Peyer's patch (tissue), 4 donors: ENCODE measurements at places on chromosomes 5 and 9. TPM values are rescaled to one million over a fixed set of nuclear protein-coding genes. Genes with fewer than 3 reads are reported as not detected.
A peak's percentile ranks its signal among the peaks of the same experiment; 100 is the strongest.

DNA sequence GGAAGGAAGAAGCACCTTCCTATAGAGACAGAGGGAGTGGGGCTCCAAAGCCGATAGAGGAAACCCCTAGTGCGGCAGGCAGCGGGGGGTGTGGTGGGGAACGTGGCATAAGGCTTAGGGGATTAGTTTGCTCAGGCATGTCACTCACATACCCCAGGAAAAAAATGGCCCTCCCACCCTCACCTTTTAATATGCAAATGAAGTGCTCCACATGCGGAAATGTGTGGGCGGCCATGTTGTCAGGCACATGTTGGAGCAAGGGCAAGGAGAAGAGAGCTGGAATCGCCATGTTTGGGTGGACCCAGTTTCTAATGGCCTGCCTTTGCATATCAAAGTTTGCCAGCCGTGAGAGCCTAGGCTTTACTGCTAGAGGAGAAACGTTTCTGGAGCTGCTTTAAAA, 758.8 kb downstream of the NR2F1-AS1 start:
- DNase-seq = no peak

DNA sequence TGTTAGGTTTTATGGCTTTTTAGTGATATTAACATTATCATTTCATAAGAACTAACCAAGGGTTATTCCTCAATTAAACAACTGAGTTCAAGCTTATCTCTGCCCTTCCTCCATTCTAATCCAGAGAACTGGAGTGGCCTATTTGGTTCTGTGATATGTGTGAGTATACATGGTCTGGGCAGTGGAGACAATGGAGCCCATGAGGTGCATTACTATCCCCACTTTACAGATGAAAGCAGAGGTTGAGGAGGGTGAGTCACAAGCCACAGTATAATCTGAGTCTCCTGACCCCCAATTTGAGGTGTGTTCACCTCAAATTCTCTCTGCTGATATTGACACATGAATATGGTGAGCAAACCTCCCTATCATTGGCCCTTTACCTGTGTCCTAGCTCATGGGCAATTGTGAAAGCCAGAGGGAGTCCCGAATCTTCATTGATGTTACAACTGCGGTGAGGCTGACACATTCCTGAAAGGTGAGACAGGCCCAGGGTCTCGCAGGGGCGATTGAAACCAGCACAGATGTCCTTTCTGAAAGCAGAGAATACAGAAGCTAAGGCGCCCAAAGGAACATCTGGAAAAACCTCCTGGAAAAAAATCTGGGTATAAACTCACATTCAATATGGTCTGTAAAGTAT, 217.2 kb downstream of the TARS1 start:
- DNase-seq = no peak

GRCh38 chr5:156271569-156271968, 55.4 kb upstream of the SGCD start:
- DNase-seq = no peak

GRCh38 chr9:100029251-100029650, 69.5 kb downstream of the ERP44 start:
- DNase-seq = no peak

GRCh38 chr5:78638423-78638822, 10.1 kb downstream of the LHFPL2 start:
- peak; percentile 88 for DNase-seq

DNA sequence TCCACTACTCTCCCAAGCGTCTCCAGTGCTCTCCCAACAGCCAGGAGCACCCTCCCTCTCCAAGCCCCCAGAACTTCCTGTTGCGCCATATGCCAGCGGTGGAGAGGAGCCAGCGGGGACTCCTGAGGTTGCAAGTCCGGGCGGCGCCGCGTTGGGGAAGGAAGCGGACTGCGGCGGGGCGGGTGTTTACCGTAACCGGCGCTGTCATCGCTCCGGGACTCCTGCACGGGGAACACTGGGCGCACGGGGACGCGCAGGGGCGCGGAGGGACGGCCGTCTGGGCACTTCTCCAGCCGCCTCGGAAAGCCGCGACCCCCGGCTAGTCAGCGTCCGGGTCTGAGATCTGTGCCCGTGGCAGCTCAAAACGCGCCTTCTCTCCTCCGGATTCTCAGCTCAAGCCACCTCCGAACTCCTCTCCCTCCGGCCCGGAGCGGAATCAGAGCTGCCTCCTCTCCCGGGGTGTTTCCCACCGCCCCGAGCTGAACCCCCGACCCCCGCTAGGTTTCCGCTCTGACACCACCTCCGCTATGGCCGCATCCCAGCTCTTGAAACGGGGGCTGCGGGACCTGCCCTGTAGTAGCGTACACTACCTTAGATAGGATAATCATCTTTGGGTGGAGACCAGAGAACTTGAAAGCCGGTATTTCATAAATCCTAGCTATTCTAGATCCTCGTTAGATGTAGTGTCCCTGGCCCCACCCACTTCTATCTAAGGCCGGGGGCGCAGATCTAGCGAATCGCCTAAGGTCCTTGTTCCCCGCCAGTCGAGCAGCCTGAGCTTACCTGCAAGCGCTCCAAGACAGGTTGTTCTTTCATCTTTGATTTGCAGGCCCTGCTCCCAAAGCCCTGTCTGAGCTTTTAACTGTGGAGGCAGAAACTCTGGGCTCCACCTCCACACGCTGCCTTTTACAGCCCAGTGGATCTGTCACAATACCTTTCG, at the start of gene TRPM6:
Gene TRPM6 (minus strand): TSS at position 881 of the 940 bp plus-strand sequence. CDS start 65 bp downstream, at position 816.
- DNase-seq = peak; percentile 85

DNA sequence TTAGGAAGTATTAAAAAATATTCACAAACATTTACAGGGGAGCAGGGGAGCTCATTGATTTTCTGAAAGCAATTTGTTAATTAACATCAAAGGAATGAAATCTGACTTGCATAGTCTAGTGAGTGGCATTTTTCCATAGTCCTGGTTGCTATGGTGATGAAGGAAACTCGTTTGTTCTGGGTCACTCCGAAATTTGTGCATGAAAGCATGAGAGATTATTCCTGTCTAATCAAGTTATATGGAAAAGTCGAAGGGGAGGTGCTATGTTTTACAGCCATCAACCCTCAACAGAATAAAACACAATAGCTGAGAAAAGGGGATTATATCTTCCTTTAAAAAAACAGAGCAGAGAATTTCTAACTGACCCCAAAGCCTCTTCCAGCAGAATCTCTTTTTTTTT, 1495.7 kb upstream of the WWC1 start:
- no peak for DNase-seq

DNA sequence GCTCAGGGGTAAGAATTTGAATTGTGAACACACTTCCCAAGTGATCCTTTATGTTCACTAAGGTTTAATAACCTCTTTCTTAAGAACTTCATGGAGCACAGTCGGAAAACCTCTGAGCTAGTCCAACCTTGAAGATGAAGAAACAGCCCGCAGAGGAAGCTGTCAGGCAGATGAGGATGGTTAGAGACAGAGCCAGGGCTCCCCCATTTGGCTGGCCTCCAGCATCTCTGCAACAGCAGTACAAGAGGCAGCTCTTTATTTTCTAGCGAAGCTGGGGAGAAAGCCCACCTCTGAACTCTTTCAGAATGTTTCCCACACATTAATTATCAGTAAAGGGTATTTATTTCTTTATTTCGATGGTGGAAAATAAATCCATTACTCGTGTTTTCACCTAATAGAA, 350.8 kb downstream of the DMRT2 start:
- no peak for DNase-seq

DNA sequence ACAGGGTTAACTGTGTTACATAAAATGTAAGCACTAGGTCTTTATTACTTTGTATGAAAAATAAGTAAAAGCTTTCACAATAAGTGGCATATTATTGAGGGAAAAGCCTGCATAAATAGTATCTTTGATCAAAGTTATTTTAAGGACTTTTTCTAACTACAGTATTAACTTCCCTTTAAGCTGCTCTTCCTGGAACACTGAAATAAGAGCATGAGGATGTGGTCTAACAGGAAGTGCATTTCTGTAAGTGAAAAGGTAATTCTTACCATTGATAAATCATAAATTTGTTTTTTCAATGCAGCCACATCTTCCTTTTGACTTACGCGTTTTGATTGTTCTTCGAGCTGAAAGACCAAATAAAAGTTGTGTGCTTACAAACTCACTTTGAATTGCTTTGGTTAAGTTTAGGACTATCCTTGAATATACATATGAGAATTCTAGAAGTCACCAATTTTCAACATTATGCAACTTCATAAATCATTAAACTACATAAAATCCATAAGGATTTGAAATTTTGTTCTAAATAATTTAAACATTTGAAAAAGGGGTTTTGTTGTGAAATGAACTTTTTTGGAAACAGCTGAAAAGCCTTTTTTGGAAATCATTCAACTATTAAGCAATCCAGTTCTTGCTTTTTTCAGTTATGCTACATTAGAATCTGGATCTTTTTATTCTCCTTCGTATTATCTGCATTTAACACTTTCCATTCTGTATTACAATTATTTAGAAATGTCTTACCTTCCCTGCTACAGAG, 50.6 kb downstream of the RASEF start:
- no peak for DNase-seq

The PCDHGA5 gene
- 10.7 TPM for total RNA-seq

The PDLIM7 gene
- total RNA-seq = 17.4 TPM

The CYSRT1 gene
- total RNA-seq = not detected
